ENCODE measurements at places on chromosomes 16 and 17. TPM values are rescaled to one million over a fixed set of nuclear protein-coding genes. Genes with fewer than 3 reads are reported as not detected.

DNA sequence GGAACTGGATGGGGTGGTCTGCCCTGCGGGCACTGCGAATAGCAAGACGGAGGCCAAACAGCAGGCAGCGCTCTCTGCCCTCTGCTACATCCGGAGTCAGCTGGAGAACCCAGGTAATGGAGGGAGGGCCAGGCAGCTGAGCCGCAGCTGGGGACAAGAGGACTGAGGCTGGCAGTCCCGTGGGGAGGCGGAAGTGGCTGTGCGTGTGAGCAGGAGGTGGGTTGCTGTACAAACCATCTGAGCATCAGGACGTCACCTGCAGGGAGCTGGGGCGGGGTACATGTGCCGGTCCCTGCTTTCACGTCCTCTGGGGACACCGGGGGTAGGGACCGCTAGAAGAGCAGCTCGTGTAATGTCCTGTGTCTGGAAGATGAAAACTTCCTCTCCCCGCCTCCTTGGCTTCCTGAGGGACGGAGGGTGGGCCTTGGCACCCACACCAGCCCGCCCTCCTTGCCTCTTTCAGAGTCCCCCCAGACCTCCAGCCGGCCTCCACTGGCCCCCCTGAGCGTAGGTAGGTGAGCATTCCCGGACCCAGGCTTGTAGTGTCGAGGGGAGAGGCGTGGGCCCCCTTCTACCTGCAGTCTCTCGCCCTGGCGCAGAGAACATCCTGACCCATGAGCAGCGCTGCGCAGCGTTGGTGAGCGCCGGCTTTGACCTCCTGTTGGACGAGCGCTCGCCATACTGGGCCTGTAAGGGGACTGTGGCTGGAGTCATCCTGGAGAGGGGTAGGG, 3.7 kb downstream of the ADAD2 start:
- DNase-seq, result no peak
- no peak overlapping the region for H3K4me3 ChIP-seq
- H3K4me1 ChIP-seq, result peaks cover 30% of the 10 kb centered on the region
- no peak overlapping the region for H3K27ac ChIP-seq

GRCh38 chr17:75565066-75565465, 22.5 kb upstream of the MYO15B start:
- H3K36me3 ChIP-seq, result peaks cover 7% of the 10 kb centered on the region
- no peaks in the 10 kb centered on the region for H3K4me1 ChIP-seq
- no peaks in the 10 kb centered on the region for H3K27me3 ChIP-seq
- H3K4me3 ChIP-seq, result no peak overlapping the region
- DNase-seq, result no peak
- no peak overlapping the region for H3K27ac ChIP-seq

DNA sequence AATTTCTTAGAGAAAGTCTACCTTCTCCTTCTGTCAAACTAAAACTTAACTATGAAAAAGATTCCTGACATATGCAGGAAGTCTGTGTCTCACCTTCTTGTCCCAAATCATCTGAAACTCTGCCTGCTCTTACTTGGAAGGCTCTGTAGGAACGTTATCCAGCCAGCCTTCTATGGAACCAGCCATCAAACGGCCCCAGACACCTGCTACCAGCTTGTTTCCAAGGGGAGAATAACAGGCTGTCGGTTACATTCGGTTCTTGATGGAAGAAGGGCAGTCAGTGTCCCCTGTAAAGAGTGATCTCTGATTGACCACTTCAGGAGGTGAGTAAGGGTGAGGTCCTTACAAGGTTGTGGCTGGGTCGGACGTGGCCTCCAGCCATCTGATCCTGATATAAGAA, 1.7 kb downstream of the ADAMTS18 start:
- H3K4me3 ChIP-seq, result no peak overlapping the region
- H3K36me3 ChIP-seq, result no peaks in the 10 kb centered on the region
- no peak for DNase-seq
- H3K27ac ChIP-seq, result no peak overlapping the region
- peaks cover 33% of the 10 kb centered on the region for H3K27me3 ChIP-seq
- H3K4me1 ChIP-seq, result no peaks in the 10 kb centered on the region

DNA sequence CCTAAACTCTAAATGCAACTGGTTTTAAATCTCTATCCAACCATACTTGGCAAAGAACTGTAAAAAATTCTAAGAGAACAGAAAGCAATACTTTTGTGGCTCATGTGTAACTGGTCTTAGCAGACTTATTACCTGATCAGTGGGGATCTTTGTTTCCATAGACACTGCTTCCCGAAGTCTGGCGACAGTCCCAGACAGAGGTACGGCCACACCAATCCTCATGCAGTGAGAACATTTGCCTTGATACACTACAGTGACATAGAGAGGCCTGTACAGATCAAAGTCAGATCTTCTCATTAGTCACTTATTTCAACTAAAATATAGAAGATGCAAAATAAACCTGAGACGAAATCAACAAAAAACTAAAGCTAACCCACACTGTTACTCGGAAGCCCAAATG, 43.9 kb downstream of the USP31 start:
- DNase-seq, result no peak
- peaks cover 31% of the 10 kb centered on the region for H3K36me3 ChIP-seq
- no peak overlapping the region for H3K4me3 ChIP-seq
- H3K4me1 ChIP-seq, result peaks cover 7% of the 10 kb centered on the region
- no peaks in the 10 kb centered on the region for H3K27me3 ChIP-seq
- no peak overlapping the region for H3K27ac ChIP-seq

- no peaks in the 10 kb centered on the region for H3K36me3 ChIP-seq
- H3K27me3 ChIP-seq, result no peaks in the 10 kb centered on the region
Observed at GRCh38 chr17:47888293-47888692, 7.7 kb upstream of the SP2 start.

DNA sequence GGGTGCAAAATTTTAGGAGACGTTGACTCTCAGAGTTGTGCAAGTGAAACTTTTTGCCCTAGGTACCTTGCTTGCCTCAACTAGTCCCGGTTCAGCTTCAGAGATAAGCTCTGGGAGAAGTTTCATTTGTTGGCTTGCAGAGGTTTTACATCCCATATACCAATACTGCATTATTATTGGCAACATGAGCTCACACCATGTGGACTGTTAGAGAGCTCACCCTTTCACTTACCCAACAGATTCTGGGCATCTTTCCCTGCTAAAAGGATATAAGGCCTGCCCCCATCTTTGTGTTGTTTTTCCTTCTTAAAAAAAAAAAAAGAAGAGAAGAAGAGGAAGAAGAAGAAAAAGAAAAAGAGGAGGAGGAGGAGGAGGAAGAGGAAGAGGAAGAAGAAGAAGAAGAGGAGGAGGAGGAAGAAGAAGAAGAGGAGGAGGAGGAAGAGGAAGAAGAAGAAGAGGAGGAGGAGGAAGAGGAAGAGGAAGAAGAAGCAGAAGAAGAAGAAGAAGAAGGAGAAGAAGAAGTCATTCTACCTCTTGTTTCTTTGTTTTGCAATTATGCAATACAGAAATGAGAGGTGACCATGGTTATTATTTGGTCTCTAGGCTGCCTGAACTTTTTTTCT, 292.6 kb upstream of the IRX3 start:
- H3K4me3 ChIP-seq, result no peak overlapping the region
- peaks cover 6% of the 10 kb centered on the region for H3K27me3 ChIP-seq
- DNase-seq, result no peak
- H3K4me1 ChIP-seq, result no peaks in the 10 kb centered on the region
- H3K36me3 ChIP-seq, result no peaks in the 10 kb centered on the region

TBC1D28 gene
- not detected for polyA plus RNA-seq

CACNG1 gene
- not detected for polyA plus RNA-seq

KRTAP1-5 gene
- polyA plus RNA-seq, result 0.05 TPM

FOXL1 gene
- 0.10 TPM for polyA plus RNA-seq
